A172 (cell line): ENCODE measurements at places on chromosomes 6 and 20. TPM values are rescaled to one million over a fixed set of nuclear protein-coding genes. Genes with fewer than 3 reads are reported as not detected.
A peak's percentile ranks its signal among the peaks of the same experiment; 100 is the strongest.

DNA sequence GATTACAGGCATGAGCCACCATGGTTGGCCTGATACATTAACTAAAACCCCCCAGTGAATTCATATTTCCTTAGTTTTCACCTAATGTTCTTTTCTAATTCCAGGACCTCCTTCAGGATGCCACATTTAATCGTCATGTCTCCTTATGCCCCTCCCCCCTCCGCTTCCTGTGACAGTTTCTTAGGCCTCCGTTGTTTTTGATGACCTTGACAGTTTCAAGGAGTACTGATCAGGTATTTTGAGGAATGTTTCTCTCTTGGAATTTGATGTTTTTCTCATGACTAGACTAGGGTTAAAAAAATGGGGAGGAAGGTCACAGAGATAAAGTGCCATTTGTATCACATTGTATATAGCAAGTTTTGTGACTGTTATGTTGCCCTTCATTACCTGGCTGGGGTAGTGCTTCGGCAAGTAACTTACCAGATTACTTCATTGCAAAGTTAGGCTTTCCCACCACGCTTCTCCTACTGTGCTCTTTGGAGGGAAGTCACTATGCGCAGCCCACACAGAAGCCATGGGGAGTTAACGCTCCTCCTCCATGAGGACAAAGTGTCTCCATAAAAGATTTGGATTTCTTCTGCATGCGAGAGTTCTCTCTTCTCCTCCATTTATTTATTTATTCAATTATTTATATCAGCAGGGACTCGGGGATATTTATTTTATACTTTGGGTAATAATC is 99.5 kb downstream of the NCR2 start:
- DNase-seq, result no peak

DNA sequence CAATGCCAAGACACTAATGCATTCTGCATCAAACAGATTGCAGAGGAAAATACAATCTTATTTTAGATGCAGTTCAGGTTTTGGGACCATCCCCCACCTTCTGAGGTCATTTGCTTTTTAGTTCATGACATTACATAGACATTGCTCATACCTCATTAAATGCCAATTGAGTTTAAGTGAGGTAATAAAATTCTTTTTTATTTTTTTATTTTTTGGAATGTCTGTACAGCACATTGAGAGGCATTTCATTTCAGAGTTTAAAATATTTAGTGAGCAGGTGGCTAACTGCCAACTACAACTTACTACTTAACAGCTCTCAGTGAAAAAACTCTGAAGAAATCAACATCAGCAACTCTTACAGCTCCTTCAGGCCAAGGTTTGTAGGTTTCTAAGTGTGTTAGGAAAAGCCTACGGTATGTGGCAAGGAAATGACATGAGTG is 482.2 kb upstream of the RNF217 start:
- peak; percentile 51 for DNase-seq

DNA sequence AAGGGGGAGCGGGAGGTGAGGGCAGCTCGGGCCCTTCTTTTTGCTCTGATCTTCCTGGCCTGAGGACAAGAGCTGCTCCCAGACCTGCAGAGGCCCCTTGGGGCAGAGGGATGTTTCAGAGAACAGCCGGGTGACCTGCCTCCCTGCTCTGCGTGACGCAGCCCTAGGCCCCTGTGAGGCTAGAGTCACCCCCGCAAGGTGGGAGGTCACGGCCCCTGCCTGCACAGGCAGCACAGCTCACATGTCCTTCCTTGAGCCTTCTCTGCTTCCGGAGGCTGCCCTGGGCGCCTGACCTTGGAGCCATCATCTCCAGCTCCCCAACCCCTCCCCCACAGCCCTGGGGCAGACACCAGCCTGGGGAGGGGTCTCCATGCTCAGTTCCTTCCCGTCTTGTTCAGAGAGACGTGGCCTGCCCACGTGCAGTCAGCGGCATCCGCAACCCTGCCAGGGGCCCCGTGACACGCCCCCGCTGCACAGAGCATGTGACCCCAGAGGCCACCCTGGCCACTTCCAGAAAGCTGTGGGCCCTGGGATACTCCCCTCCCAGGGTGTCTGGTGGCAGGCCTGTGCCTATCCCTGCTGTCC is at the start of gene BIRC7:
Gene BIRC7 (plus strand): TSS at position 507 of the 585 bp plus-strand sequence. CDS start 192 bp downstream, outside the sequence.
- DNase-seq, result no peak

The SIGLEC1 gene
- 0.07 TPM in 1 of 2 replicates, not detected in the other for total RNA-seq
